ENCODE measurements at places on chromosomes 2 and 18.

GRCh38 chr2:240605867-240606743 is 19.2 kb upstream of the GPR35 start:
- no peak for DNase-seq

- DNase-seq, result no peak
Measured at GRCh38 chr2:15996536-15997423, 56.4 kb downstream of the MYCN start.

DNA sequence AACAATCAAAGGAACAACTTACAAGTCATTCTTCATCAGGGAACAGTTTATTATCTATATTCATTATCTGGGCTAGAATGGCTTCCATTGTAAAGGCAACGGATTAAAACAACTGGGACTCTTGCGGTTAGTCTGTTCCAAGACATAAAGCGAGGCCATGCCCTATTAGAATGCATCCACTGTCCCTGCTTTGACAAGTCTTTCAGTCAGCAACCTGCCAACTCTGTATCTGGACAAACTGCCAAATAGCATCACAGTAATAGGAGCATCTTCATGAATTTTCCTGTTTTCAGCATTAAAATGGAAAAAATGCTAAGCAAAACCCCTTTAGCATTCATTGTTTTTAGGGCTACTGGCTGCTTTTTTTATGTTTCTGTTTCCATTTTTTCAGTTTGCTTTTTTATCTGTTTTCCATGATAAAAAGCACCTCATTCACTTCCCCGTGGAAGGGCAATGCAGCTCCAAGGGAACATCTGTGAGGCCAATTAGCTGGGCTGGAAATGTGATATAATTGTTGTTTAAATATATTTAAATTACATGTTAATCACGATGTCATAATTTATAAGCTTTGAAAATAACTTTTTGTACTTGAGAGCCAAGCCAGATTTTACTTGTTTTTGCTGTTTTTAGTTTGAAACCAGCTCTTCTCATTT is 834.3 kb downstream of the CPS1 start:
- no peak for DNase-seq

DNA sequence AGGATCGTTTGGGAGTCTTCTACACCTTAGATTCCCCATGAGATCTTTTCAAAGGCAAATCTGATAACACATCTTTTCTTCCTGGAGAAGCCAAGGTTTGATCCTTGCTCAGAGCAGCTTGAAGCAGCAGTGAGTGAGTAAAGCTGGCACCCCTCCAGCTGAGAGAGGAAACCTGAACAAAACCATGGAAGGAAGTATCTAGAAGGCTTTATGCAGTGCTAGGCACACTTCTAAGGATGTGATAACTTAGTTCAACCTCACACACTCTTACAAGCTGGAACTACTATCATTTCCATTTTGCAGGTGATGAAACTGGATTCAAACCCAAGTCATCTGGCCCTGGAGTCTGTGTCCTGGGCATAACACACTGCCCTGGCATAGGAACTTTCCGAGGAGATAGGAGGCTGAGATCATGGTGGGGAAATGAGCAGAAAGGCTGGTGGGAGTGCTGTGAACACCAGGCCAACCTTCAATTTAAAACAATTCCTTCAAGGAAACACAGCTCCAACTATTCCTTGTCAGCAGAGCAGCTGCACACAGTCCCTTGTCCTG is 71.2 kb downstream of the CTAGE1 start:
- DNase-seq, result no peak

- DNase-seq, result no peak
Measured at GRCh38 chr2:233434666-233435330, 80.5 kb downstream of the DGKD start.

DNA sequence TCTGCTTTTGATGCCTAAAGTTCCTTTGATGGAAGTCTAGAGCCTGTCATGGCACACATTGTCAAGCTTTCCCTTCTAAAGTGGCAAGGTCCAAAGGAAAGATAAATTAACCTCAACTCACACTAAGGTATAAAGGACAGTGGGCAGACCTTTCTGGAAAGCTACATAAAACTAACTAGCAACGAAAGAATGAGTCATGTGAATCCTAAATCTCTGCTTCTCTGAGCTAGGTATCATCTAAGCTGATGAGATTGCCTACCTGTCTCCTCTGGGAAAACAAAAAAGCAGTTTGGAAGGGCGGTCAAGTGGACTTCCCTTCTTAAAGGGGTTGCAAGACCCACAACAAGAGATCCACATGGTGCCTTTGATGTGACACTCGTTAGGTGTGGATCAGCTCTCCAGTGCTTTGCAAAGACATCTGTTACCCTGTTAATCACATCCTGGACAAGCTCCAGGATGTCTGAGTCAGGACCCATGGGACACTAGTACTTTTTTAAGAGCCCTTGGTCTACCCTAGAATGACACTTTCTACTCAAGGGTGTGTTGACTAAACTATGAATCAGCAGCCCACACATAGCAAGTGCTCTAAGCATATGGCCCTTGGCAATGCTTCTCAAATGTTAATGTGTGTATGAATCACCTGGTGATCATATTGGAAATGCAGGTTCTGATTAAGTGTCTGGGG is 173.5 kb downstream of the ALK start:
- DNase-seq, result peak; percentile 58

GRCh38 chr2:213722565-213722964 is 438.3 kb downstream of the SPAG16 start:
- DNase-seq, result no peak
